NCI-H1417 (cell line): ENCODE measurements at places on chromosomes 1 and 21.

DNA sequence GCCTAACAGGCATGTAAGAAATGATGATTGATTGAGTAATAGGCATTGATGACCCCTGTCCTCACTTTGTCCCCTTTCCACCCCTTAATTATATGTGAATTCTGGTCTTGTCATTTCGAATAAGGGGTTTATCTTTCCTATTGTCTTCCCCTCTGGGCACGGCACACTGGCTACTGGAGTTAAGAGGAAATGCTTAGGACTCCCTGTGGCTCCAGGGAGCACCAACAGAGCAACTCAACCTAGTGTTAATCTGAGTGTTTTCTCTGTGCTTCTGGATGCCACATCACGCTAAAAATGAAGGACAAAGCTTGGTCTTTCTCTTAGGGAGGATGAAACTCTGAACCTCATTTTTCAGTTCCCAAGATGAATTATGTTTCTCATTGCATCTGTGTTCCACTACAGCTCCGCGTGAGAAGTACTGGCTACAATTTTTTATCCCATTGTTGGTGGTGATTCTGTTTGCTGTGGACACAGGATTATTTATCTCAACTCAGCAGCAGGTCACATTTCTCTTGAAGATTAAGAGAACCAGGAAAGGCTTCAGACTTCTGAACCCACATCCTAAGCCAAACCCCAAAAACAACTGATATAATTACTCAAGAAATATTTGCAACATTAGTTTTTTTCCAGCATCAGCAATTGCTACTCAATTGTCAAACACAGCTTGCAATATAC, 5.3 kb downstream of the FCER1A start:
- DNase-seq = no peak

DNA sequence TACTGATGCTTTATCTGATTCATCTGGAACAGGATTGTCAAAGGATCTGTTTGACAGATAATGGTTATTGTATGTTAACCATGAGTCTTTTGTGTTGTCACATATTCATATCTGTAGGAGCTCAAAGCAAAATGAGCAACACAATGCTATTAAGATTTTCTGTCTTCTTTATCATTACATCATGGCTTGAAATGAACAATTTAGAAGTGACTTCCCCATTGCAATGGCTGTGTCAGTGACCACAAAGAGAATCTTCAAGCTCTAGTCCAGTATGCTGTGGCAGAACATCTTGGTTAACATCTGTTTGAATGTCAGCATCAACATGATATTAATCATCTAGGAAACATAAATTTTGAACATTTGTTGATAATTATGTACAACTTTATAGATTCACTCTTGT, 1148.5 kb downstream of the PLA2G4A start:
- DNase-seq = no peak

DNA sequence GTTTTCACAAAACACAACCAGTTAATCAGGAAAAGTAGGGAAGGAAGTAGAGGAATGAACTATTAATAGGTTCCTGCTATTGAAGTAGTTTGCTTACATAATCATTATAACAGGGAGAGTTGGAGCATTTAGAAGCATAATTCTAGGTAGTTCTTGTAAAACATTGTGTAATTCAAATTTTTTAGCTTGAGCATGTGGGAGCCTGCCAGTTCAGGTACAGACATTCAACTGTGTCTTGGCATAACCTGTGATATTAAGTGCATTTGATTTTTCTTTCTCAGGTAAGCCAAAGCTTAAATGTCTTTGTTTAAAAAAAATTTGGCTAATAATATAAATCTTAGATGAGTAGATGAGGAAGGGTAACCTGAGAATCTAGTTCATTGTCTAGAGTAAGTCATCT, 3.4 kb downstream of the YTHDF2 start:
- no peak for DNase-seq

GRCh38 chr1:161954050-161954449, 69.6 kb downstream of the OLFML2B start:
- peak; percentile 23 for DNase-seq

- no peak for DNase-seq
Observed at GRCh38 chr1:63127376-63127775, 195.0 kb upstream of the FOXD3 start.

- DNase-seq = no peak
Observed at GRCh38 chr1:182217967-182218366, 156.5 kb upstream of the ZNF648 start.

DNA sequence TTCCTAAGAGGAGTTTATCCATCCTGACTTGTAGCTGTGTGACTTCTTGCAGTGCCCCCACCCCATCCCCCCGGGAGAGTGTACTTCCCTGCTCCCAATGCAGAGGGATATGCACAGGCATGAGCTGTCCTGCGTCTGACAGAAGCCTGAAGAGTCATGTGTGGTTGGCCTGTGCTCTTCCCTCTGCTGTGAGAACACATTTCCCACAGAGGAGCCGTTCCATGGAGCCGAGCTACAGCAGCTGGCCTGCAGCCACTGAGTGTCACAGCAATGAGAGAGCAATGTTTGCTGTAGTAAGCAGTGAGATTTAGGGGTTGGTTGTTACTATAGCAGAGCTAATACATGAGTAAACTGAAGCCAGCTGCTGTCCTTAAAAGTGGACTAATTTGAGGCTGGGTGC, 22.0 kb downstream of the PARS2 start:
- DNase-seq = no peak

DNA sequence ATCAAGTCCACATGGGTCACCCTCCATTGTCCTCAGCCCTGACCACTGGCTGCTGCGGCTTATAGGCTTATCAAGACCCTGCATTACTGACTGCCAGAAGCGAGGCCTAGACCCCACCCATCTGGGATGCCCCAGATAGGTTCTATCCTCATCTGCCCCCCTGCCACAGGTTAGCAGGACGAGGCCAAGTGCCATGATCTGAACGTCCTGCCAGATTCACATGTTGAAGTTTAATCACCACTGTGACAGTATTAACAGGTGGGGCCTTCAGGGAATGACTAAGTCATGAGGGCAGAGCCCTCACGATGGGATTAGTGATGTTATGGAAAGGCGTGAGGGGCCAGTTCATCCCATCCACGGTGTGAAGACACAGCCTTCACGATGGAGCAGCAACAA, 6.2 kb upstream of the CPLANE2 start:
- no peak for DNase-seq

DNA sequence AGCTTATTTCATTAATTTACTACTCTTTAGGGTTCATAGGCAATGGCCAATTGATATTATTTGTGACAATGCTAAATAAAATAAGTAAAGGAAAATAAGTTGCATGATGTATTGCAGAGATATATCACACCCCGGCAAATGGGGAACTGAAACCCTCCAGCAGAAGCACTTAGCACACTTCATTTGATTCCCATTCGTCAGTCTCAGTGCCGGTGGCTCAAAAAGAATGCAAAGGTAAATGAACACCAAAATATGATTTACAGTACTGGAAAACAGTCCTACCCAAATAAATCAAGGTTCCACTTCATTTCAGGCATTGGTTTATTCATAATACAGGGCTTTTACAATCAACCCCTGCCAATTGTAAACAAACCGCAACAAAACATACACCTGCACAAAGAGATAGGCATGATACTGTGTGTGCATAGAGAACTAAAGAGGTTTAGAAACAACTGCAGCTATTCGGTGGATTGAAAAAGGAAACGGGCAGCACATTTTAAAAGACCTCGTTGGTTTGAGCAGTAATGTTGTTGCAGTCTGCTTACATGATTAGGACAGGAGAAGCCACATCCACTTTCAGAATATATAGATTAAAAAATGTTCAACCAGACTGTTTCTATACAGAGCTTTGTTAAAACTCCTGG, 1019.2 kb downstream of the TTLL7 start:
- peak; percentile 36 for DNase-seq

GRCh38 chr1:185644531-185644930, 89.7 kb upstream of the HMCN1 start:
- DNase-seq = no peak

DNA sequence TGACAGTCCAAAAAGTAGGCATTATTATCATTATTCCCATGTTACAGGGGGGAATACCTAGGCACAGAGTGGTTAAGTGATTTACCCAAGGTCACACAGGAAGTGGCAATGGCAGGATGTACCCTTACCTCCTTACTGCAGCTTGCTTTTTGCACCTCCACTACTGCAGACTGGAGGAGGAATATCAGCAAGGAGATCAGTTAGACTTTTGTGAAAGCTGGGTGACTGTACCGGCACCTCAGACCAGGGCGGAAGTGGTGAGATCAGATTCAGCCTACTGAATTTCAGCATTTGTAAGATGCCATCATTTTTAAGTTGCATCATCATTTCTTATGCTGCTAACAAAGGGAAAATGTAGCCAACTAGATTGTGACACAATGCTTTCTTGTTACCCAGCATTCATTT, 4.5 kb downstream of the ADARB1 start:
- no peak for DNase-seq

GRCh38 chr1:229759037-229759435, 133.0 kb downstream of the URB2 start:
- no peak for DNase-seq

DNA sequence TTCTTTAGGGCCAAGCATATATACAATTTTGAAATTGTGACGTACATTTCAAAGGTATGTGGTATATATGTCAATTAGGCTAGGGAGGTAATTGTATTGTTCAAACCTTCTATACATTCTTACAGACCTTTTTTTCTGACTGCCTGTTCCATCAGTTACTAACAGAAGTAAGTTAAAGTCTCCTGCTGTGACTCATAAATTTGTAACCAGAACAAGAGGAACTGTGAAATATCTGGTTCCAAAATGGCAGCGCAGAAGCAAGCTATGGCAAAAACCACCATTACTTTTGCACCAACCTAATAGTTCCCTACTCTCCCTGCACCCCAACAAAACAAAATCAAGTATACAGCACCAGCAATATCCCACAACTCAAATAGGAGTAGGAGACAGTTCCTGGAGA, 93.6 kb downstream of the ENAH start:
- no peak for DNase-seq

- DNase-seq = no peak
Observed at GRCh38 chr21:20016435-20017005, 981.7 kb upstream of the NCAM2 start.

GRCh38 chr21:33762803-33763581, 120.7 kb downstream of the ITSN1 start:
- no peak for DNase-seq

GRCh38 chr1:182195733-182196132, 134.2 kb upstream of the ZNF648 start:
- no peak for DNase-seq

GRCh38 chr1:224726441-224727182, 110.5 kb downstream of the CNIH3 start:
- DNase-seq = no peak

DNA sequence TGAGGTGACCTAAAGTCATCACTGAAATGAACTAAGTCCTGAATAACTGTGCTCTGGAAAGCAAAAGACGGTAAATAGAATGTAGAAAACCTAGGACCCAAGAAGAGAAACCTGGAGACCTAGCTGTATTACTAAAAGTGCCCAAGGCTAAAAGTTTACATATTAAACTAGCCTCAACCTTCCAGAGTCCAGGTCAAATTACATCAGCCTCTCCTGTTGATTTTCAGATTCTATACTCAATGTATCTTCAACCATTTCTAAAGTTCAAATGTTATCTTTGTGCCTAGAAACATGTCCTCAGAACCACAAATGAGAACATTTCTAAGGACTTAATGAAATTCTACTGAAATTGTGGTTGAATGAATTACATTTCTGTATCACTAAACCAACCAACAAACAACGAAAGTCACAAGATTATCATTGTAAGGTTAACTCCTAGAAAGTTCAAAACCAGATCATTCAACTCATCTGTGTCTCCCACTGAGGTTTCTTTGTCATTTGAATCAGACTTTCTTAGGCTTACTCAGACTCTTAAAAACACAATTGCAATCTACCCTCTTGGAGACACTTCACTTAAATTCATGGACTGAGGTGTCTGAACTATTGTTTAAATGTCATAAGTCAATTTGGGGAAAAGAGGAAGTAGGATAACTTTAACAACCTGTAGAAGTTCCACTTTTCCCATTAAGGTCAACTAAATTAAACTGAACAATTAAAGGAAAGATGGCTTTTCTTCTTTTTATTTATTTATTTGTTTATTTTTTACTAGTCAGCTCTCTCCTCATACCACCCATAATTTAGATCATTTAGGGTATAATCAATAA, 207.7 kb downstream of the BARHL2 start:
- no peak for DNase-seq
